ENCODE measurements at places on chromosomes 3 and 15.

DNA sequence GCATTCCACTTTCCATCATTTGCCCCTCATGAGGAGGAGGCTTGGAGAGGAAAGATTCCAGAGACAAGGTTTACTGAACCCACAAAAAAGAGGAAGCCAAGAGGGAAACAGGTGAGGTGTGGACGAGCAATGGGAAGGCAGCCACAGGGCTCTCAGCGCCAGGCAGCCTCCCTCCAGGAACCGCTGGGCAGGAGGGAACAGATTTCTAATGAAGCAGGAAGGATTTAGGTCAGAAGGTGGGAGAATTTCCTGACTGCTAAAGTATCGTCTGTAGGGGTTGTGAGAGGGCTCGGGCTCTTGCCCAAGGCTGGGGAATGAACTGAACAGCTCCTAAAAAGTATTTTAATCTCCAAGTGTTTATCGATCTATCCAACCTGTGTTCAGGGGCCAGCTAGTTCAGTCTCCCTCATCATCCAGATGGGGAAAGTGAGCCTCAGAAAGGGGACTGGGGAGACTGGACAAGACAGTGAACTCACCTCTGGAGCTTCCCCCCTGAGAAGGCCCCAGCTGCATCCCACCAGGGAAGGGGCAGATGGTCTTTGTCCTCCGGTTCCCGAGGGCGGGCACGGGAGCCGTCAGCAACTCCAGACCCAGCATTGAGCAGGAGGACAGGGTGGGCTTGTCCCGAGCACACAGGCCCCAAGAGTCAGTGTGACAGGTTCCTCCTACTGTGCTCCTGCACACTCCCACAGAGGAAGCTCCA, 10.5 kb downstream of the LOXL1 start:
- no peak for DNase-seq

- no peak for DNase-seq
These were observed 267.7 kb upstream of the BCHE start for GRCh38 chr3:166104938-166105337.

GRCh38 chr3:39139442-39139841, 13.9 kb downstream of the CSRNP1 start:
- DNase-seq = no peak

GRCh38 chr3:12399226-12399625, 85.1 kb upstream of the TSEN2 start:
- no peak for DNase-seq

DNA sequence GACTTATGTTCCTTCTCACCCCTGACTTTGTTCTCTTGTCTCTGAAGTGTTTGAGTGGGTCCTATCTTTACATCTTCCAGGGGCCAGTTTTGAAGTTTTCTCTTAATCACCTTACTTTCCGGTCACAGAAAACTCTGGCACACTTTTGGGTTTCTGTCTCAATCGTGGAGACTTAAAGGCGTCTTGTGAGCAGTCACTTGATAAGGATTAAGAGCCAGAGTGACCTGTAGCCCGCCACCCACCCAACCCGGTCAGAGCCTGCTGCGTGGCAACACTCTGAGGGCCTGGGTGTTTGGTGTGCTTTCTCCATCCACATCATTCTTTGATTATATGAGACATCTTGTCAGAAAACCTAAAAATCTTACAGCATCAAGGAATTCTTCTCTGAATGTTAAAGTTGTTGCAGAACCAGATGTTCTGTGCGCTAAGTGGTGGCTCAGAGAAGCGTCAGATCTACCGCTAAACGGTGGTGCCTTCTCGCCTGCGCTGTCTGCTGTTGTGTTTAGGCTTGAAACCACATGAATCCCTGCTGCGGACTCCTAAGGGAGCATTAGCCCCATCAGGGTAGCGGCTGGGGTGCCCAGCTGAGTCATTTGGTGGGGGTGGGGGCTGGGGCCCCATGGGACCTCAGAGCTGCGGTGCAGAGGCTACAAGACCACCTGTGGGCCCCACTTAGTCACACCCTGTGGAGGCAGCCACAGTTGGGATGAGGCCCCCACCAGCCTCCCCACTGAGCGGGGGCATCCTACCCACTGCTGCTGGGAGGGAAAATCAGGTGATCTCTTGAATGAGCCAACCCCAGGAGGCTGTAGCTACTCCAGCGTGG, 158.7 kb upstream of the BHLHE40 start:
- DNase-seq = no peak

DNA sequence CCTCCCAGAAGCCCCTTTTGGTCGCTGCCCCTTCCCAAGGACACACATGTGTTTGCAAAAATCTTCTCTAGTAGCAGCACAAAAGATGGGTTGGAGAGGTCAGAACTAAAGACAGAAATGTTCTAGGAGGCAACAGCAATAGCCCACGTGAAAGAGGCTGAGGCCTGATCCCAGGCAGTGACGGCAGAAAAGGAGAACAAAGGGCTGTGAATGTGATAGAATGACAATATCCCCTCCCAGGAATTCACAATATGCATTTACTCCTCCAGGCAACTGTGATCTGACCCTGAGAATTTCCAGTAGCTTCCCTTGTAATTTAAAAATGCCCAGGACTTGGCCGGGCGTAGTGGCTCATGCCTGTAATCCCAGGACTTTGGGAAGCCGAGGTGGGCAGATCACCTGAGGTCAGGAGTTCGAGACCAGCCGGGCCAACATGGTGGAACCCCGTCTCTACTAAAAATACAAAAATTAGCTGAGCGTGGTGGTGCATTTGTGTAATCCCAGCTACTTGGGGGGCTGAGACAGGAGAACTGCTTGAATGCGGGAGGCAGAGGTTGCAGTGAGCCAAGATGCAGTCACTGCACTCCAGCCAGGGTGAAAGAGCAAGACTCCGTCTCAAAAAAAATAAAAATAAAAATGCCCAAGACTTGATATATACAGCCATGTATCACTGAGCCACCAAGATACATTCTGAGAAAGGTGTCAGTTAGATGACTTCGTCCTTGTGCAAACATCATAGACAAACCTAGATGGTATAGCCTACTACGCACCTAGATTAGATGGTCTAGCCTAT, 43.6 kb upstream of the PIAS1 start:
- no peak for DNase-seq

DNA sequence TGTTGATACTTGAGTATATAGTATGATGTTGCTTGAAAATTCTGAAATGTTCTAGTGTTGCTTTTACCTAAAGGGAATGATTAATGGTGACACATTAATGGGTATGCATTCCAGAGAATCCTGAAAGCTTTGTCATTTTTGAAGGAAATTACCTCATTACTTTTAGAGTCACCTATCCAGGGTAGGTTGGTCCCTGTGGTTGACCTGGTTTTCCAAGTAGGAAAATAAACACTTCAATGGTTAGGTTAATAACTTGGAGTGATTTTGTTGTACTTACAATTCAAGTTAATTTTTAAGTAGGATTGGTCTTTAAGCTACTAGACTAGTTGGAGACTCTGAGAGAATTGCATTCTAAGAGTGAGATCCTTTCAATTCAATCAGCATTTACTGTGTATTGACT, 31.0 kb downstream of the MITF start:
- DNase-seq = no peak

Data from vagina (tissue), 2 donors.